ENCODE measurements at places on chromosomes 5 and 9.

DNA sequence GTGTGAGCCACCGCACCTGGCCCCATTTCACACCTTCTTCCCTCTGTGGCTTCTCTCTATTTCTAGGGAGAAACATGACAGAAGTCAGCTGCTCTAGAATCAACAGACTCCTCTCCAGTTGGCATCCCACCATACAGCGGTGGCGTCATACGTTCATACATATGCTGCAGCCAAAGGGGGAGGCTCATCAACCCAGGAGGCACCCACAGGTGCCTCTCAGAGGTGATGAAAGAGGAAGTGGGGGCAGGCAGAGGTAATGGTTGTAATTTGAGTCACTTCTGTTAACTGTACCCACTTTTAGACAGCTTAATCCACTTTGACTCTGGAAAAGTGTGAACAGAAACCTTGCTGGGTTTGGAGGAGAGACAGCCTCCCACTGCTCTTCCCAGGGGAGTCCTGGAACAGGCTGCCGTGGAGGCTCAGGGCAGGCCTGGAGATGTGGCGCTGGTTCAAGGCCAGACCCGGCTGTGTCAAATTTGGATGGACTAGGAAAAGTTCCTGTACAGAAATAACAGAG is 47.3 kb upstream of the SUB1 start:
- peak; percentile 27 for DNase-seq

- no peak for DNase-seq
These were observed 188.8 kb downstream of the MTRR start for GRCh38 chr5:8057769-8058168.

DNA sequence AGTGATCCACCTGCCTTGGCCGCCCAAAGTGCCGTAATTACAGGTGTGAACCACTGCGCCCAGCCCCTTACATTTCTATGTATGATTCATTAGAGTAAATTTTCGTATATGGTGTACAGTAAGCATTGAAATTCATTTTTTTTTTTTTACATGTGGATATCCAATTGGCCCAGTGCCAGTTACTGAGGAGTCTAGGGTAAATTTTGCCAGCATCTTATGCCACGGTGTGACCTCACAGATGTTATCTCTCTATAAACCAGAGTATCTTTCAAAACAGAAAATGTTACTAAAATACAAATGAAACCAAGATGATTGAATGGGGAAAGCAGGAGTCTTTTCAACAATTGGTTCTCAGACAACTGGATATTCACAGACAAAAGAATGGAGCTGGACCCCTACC is 64.7 kb downstream of the IPPK start:
- DNase-seq, result no peak

GRCh38 chr9:137777761-137778160 is 99.8 kb upstream of the CACNA1B start:
- no peak for DNase-seq

- DNase-seq, result no peak
These were observed 62.9 kb upstream of the TNFAIP8 start for GRCh38 chr5:119292701-119293515.

GRCh38 chr5:113233606-113234005 is 201.2 kb downstream of the TSSK1B start:
- no peak for DNase-seq

GRCh38 chr9:69671879-69672595 is at the start of gene APBA1:
TSS of gene APBA1 (minus strand) at chr9:69672371.
- DNase-seq, result peak; percentile 17

- DNase-seq, result no peak
These were observed 53.9 kb upstream of the TNFAIP8 start for GRCh38 chr5:119301906-119302305.

- no peak for DNase-seq
These were observed 37.0 kb downstream of the PRUNE2 start for GRCh38 chr9:76868897-76869296.

DNA sequence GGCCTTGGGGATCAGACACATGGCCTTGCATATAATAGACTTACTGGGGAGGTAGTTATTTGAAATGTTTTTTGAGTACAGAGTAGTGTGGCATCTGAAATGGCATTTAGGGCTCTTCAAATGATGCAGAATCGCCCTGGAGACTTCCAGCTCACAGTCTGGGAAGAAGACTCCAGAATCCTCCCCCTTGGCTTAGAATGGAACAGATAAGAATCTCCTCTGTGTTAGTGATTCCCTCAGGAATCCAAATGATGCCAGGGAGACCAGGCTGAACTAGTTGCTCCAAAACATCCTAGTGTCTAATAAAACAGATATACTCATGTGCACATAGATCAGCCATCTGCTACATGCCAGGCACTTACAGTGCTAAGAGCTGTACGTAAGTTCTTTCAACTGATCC is 38.6 kb upstream of the SMC5 start:
- DNase-seq, result no peak

DNA sequence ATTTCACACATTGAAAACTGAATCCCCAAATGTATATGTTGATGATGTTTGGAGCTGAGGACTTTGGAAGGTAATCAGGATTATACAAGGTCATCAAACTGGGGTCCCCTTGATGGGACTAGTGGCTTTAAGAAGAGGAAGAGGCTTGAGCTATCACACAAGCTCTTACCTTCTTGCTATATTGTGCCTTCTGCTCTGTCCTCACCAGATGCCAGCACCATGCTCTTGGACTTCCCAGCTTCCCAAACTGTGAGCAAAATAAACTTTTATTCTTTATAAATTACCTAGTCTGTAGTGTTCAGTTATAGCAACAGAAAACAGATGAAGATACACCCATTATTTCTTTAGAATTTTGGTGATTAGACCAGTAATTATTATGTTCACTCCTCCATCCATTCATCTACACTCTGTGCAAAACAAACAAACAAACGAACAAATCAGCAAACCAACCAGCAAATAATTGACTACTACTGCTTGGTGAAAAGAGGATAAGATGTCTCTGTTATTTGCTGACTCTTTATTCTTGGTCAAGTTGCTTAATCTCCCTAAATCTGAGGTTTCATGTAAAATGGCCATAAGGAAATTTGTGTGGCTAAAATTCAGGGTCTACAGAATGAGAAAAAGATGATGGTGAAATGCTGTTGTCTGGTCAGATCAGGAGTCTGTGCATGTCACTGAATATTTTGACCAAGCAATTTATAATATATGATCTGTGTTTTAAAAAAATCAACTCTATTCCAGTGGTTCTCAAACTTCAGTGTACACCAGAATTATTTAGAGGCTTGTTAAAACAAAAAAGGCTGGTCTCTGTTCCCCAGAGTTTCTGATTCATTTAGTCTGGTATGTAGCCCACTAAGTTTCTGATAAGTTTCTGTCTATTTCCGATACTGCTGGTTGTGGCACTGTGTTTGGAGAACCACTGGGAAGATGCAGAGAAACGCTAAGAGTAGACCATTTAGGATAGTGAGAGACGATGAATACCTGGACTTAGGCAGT is 854.1 kb downstream of the MAT2B start:
- no peak for DNase-seq

- DNase-seq, result no peak
These were observed 148.7 kb upstream of the COL5A1 start for GRCh38 chr9:134492721-134493460.

- DNase-seq, result no peak
These were observed 9.9 kb upstream of the FBP1 start for GRCh38 chr9:94649100-94649819.

- DNase-seq, result no peak
These were observed 1.4 kb upstream of the ENC1 start for GRCh38 chr5:74641735-74642542.

GRCh38 chr9:24434183-24434582 is 111.5 kb downstream of the IZUMO3 start:
- DNase-seq, result no peak

DNA sequence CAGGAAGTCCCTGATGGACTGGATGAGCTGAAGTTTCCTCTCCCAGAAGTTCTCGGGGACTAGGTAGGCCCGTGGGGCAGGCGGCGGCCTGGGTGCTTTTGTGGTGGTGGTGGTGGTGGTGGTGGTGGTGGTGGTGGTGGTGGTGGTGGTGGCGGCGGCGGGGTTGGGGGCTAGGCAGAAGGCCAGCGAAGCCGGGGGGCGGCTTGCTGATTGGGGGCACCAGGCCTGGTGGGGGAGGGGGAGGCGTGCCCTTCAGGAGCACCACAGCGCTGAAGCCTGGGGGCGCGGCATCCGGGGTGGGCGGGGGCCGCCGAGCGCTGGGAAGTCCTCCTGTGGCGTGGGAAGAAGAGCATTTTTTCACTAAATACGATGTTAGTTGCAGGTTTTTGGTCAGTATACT is 26.9 kb downstream of the SPATA31C1 start:
- no peak for DNase-seq

- DNase-seq, result no peak
These were observed 2.8 kb downstream of the HNRNPK start for GRCh38 chr9:83977196-83977595.

- no peak for DNase-seq
These were observed 315.3 kb upstream of the MSX2 start for GRCh38 chr5:174409070-174409469.

DNA sequence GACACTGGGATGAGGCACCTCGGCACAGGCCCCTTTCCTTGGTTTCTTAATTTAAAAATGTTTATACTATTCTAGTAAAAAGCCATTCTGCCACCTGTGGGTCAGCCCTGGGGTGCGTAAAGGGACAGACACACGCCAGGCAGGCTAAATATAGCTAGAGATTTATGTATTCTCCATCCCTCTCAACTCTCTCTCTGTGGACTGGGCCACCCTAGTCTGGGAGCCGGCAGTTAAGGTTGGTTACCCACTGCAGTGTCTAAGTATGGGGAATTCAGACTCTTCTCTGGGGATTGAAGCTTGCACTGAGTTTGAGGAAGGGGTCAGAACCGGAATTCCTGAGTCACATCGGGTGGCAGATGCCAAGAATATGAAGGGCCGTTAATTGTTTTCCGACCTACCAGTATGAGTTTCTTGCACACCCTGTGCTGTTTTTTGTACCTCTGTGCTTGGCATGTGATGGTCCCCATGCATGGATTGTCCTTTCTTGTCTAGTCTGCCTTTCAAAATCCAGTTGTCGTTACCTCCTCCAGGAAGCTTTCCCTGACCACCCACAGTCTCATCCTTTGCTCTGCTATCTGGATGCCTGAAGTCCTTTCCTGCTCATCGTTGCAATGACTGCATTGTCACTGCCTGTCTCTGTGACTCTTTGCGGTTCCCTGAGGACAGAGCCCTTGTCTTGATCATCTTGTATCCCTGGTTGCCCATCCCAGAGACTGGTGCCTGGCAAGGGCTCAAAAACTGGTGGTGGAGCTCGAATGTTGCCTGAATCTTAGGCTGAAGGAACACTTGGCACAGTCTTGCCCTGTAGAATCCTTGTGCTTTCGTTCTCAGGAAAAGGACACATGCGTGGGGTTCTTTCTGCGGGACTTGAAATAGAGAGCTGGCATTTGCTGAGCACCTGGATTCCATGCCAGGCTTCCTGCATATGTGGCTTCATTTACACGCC is 2.1 kb downstream of the NEURL1B start:
- DNase-seq, result no peak

GRCh38 chr9:9091387-9091786 is 1291.8 kb upstream of the DMAC1 start:
- DNase-seq, result no peak

GRCh38 chr5:11148810-11149539 is 387.9 kb upstream of the DAP start:
- no peak for DNase-seq

GRCh38 chr5:141889282-141889871 is 11.2 kb upstream of the PCDH1 start:
- DNase-seq, result no peak

- DNase-seq, result no peak
These were observed 128.7 kb downstream of the ENTREP1 start for GRCh38 chr9:69453746-69454145.

DNA sequence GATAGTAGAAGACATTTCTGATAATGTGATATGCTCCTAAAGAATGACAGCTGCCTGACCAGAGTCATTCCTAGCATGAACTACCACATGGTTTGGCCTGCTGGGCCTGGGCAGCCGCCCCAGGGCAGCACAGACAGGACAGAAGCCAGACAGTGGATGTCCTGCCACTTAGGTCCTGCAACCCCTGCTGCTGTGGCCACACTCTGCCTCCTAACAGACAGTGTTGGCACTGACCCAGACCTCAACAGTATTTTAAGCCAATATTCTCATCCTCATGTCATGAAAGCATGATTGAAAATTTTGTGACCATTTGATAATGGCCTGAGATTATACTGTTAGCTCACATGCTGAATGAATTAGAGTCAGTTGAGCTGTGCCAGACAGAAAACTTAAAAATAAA is 15.8 kb downstream of the CENPP start:
- DNase-seq, result no peak

DNA sequence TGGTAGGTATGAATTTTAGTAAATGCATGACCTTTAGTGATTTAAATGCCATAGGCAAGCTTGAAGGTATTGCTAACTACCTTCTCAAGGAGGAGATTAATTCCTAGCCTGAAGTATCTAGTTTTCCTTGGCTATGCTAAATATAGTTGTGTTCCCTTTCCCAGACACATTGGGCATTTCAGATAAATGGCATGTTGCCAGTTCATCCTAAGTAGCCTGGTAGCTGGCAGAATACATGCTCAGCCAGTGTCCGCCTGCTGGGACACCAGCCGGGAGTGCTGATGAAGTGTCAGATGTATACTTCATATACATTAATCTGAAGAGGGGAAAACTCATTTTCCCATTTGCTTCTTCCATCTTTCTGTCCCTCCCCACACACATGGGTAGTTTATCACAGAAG is 196.9 kb downstream of the MAST4 start:
- DNase-seq, result no peak

- DNase-seq, result no peak
These were observed 2.6 kb downstream of the CLTB start for GRCh38 chr5:176413709-176414191.

- DNase-seq, result no peak
These were observed 73.6 kb upstream of the HSPA9 start for GRCh38 chr5:138648841-138649240.

- DNase-seq, result no peak
These were observed 188.3 kb upstream of the ZNF618 start for GRCh38 chr9:113687680-113688371.

- DNase-seq, result no peak
These were observed 369.0 kb downstream of the ARHGEF28 start for GRCh38 chr5:73994963-73995362.

DNA sequence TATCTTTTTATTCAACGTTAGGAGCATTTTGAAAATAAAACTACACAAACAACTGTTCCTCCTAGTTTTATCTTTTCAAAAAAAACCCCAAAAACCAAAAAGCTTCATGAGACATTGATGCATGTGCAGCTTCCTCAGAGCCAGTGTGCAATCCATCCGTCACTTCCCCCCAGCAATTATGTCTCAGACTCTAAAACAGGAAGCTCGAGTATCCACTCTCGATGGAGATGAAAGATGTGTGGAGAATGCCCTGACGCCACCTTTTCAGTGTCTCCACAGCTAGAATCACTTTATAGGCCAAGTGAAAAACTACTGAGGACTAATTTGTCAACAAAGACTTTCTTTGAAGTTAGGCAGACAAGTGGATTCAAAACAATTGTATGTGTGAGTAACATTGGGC is 408.9 kb upstream of the SMARCA2 start:
- no peak for DNase-seq

GRCh38 chr5:124590686-124591085 is 155.8 kb downstream of the ZNF608 start:
- no peak for DNase-seq

All from stimulated activated CD4-positive, alpha-beta T cell treated with anti-CD3 and anti-CD28 coated beads, Interleukin-1b, Interleukin-23, amount 100 ng/mL, for 24 hours (primary cell).